Stimulated activated CD8-positive, alpha-beta memory T cell treated with anti-CD3 and anti-CD28 coated beads, Interleukin-15, amount 100 ng/mL, for 4 hours (primary cell): ENCODE measurements at places on chromosomes 7 and 10.

GRCh38 chr10:46547541-46548497 lies 8.6 kb downstream of the GPRIN2 start:
- no peak for DNase-seq

DNA sequence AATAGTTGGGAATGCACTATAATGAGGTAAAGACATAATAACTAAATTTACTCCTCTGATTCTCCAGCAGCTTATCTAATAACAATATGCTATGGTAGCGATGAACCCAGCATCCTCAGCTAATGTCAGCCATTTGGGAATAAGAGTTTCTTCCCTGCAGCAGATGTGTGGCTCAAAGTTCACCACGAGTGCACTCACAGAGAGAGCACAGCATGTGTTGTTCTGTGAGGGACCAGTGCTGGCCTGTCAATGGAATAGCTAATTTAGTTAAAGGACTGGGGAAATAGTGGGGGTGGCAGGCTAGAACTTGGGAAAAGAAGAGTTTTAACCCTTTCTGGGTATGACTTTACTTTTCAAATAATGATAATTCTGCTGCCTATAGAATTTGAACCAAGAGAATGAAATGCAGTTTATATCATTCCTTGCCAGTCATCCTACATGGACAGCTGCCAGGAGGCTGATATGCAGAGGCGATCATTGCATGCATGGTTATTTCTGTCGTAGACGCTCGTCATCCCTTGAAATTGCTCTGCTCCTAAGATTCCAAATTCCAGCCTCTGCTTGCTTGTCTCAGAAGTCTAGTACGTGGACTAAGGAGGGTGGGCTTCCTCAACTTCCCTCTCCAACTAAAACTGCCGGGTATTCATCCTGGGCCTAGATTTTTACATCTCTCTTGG lies 355.6 kb downstream of the RNLS start:
- no peak for DNase-seq

GRCh38 chr10:77588886-77589285 lies 48.7 kb downstream of the KCNMA1 start:
- no peak for DNase-seq

GRCh38 chr7:87426160-87426559 lies 49.3 kb downstream of the ABCB4 start:
- no peak for DNase-seq

DNA sequence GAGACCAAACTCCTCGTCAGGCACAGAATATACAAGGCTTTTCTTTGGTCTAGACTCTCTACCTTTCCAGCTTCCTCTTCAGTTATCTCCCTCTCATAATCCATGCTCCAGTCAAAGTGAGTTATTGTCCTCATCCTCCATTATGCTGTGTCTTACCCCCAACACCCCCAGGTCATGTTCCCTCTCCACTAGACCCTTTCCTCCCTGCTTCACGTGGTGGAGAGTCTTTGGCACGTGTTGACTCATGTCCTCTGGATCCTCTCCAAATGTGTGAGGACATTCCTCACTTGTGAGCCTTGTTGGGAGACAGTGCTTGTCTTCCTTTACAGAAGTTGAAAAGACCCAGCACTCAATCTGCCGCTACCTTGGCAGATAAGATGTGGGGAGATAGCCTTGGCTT lies 36.0 kb upstream of the DLD start:
- DNase-seq = no peak

DNA sequence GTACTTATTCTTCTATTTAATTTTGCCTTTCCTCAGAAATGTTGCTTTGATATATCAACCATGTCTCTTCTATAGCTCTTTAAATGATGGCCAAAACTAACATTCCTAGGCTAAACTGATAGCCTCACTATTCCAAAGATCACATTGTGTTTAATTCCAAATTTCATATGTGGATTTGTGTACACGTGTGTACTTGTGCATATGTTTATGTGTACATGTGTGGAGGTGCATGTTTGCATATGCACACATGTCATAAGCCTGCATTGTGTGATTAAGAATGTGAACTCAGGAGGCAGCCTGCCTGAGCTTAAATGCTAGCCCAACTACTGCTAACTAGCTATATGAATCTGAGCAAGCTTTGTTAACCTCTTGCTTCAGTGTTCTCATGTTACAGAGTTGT lies 426.5 kb downstream of the GFRA1 start:
- DNase-seq = no peak

- DNase-seq = no peak
These were observed 880 bp downstream of the HOXA5 start for GRCh38 chr7:27142580-27143022.

DNA sequence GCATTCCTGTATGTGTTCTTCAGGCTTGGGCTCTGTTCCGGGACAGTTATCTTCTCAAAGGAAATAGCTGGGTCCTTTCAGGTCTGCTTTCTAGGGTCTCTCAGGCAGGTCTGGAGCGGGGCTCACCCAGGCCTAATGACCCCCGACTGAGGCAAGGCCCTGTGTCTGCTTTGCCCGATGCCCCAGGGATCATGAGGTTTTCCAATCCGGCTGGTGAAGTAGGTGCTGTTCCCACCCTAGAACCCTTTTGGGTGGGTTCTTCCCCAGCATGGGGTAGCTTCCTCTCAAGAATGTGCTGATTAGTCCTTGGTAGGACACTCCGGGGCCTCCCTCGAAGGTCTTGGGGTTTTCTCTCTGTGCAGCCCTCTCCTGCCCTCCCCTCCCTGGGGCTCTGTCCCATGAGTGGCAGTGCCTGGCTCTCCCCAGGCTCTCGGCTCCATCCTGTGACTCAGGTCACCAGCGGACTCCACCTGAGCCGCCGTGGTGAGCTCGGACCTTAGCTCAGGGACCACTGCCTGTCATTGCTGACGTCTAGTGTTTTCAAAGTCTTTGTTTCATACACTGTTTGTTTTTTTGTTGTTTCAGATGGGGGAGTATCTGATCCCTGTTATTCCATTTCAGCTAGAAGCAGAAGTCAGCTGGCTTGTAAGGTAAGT lies 71.0 kb upstream of the NKX6-2 start:
- DNase-seq = no peak

- no peak for DNase-seq
These were observed 160.2 kb downstream of the JAZF1 start for GRCh38 chr7:28020302-28020940.

GRCh38 chr7:149720372-149721083 lies 52.9 kb downstream of the ZNF467 start:
- DNase-seq = no peak

GRCh38 chr7:11317766-11318165 lies 344.1 kb downstream of the PHF14 start:
- no peak for DNase-seq

DNA sequence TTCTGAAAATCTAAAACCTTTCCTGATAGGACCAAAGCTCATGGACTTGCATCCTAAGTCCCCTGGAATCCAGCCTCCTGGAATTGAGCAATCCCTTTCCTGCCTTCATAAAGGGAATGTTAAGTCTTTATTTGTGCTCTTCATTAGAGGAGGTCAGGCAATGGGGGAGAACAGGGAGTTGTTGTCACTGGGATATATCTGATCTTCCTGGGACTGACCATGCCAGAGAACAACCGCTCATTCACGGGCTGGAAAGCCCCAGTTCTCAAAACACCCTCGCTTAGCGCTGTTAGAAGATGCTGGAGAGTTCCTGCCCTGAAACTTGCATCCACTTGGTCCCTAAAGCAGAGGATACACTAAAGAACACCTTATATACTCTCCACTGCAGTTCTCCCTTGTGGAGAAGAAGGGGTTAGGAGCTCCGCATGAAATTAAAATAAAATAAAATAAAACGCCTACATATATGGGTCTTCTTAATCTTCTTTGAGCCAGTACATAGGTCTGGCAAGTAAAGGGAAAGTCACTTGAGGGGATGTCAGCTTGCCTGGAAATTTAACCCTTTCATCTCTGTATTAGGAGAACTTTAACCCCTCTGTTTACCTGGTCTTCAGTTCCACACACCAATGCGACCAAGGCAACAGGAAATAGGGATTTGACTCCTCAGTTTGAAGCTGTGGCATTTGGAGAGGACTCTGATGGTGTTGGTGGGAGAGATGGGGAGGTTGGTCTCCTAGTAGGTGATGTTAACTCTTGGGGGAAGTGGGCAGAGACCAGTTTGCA lies 1.2 kb downstream of the SORCS1 start:
- DNase-seq = no peak
